Cardiac muscle cell (in vitro differentiated cells and primary cell): ENCODE measurements at places on chromosomes 13 and 19. TPM values are rescaled to one million over a fixed set of nuclear protein-coding genes. Genes with fewer than 3 reads are reported as not detected.

The SLC25A41 gene
- total RNA-seq: 1.0 and 1.9 TPM in 2 replicates

DNA sequence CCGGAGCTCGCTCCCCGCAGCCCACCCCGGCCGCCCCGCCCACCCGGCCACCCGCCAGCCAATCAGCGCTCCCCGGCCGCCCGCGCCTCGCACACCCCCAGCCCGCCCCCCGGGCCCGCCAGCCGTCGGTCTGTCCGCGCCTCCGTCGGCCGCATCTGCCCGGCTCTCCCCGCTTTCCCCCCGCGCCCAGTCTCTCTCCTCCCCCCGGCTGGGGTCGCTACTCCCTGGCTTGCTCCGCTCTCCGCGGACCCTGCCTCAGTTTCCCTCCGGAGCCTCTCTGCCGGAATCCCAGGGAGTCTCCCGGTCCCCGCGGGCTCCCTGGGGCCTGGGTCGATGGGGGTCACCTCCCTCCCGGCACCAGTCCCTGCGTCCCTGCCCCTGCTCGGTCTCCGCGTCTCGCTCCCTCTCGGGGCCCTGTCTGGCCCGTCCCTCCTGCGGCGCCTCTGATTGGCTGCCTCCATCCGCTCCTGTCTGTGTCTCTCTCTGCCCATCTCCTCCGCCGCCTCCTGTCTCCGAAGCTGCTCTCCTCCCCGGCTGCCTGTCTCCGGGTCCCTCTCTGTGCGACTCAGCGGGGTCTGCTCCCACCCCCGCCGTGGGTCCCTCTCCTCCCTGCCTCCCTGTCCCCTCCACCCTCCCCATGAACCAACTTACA, 484 bp downstream of the IL11 start:
- H3K4me1 ChIP-seq: peaks cover 4% of the 10 kb centered on the region
- H3K4me3 ChIP-seq: peak overlapping the region; percentile 19
- H3K36me3 ChIP-seq: no peaks in the 10 kb centered on the region
- H3K27me3 ChIP-seq: peaks cover 50% of the 10 kb centered on the region
- DNase-seq: peak; percentile 48

The ZNF558 gene
- not detected in 2 replicates for total RNA-seq

The SLC10A2 gene
- total RNA-seq: not detected in 2 replicates

The USHBP1 gene
- total RNA-seq: 0.07 and 0.39 TPM in 2 replicates

The CLEC11A gene
- 12.5 and 16.6 TPM in 2 replicates for total RNA-seq

DNA sequence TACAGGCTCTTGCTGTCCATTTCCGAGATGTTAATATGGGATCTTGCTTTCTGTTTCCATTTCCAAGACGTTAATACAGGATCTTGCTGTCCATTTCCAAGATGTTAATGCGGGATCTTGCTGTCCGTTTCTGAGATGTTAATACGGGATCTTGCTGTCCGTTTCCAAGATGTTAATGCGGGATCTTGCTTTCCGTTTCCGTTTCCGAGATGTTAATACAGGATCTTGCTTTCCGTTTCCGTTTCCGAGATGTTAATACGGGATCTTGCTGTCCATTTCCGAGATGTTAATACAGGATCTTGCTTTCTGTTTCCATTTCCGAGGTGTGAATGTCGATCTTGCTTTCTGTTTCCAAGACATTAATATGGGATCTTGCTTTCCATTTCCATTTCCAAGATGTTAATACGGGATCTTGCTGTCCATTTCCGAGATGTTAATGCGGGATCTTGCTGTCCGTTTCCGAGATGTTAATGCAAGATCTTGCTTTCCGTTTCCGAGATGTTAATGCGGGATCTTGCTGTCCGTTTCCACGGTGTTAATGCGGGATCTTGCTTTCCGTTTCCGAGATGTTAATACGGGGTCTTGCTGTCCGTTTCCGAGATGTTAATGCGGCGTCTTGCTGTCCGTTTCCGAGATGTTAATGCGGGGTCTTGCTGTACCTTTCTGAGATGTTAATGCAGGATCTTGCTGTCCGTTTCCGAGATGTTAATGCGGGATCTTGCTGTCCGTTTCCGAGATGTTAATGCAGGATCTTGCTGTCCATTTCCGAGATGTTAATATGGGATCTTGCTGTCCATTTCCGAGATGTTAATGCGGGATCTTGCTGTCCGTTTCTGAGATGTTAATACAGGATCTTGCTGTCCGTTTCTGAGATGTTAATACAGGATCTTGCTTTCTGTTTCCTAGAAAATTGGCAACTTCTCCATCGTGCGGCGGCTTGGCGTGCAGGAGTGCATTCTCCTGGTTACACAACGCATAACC, 38.3 kb downstream of the PEX11G start:
- H3K4me1 ChIP-seq: no peaks in the 10 kb centered on the region
- H3K36me3 ChIP-seq: peaks cover 32% of the 10 kb centered on the region
- DNase-seq: no peak
- no peaks in the 10 kb centered on the region for H3K27me3 ChIP-seq
- H3K4me3 ChIP-seq: no peak overlapping the region

DNA sequence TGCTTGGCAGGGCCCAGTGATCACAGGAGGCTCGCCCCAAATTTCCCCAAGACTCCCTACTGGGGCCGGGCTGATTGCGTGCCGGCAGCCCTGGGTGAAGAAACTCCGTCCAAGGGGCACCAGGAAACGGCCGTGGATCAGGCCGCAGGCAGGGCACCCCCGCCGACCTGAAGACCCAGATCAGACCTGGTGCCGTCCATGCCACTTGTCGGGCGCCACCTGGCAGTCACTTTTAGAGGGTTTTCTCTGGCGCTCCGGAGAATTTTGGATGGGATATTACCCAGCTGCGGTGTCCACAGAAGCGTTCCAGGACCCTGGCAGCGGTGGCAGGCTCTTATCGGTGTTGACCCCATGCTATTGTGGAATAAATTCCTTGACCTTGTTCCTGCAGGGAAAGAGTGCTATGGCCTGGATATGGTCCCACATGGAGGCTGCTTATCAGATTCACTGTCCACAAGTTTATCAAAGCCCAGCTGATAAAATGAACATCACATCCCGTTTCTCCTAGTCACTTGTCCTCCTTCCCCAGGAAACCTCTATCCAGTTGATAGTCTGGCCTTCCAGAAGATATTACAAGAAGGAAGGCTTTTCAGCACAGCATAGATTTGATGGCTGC, 38.2 kb downstream of the IGFL2 start:
- no peak overlapping the region for H3K27ac ChIP-seq
- H3K36me3 ChIP-seq: no peaks in the 10 kb centered on the region
- H3K4me3 ChIP-seq: no peak overlapping the region

DNA sequence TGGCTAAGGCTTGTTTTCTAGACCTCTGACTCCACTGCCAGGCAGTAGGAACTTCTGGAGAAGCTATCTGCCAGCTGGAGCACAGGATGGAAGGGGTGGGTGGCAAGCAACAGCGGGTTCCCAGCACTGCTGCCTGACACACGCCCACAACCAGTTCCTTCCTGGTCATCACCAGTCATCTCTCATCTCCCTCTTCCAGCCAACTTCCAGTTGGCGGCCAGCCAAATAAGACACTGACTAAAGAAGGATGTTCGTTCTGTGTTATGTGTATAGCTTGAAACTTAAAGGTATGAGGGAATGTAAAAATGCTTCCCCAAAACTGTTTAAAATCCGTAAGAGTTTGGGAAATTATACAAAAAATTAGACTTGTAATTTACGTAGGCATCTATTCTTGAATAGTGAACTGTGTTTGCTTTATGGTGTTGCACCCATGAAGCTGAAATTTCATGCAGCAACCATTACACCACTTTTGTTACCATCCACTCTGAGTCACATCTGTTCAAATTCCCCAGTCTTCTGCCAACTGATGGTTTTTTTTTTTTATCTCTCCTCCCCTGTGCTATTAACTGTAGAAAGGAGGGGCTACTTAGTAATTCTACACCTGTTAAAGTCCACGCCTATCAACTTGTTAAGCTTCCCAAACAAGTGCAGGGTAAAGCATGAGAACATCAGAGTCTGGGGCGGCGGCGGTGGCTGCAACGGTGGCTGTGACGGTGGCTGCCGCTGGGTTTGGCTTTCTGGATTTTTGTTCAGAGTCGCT, 86.2 kb upstream of the FRY start:
- H3K27ac ChIP-seq: no peak overlapping the region
- no peaks in the 10 kb centered on the region for H3K36me3 ChIP-seq
- peaks cover 5% of the 10 kb centered on the region for H3K4me1 ChIP-seq
- peak; percentile 46 for DNase-seq

GRCh38 chr19:13189600-13189999, 39.4 kb downstream of the IER2 start:
- H3K27ac ChIP-seq: no peak overlapping the region
- no peaks in the 10 kb centered on the region for H3K4me1 ChIP-seq
- no peak overlapping the region for H3K4me3 ChIP-seq
- H3K36me3 ChIP-seq: no peaks in the 10 kb centered on the region

DNA sequence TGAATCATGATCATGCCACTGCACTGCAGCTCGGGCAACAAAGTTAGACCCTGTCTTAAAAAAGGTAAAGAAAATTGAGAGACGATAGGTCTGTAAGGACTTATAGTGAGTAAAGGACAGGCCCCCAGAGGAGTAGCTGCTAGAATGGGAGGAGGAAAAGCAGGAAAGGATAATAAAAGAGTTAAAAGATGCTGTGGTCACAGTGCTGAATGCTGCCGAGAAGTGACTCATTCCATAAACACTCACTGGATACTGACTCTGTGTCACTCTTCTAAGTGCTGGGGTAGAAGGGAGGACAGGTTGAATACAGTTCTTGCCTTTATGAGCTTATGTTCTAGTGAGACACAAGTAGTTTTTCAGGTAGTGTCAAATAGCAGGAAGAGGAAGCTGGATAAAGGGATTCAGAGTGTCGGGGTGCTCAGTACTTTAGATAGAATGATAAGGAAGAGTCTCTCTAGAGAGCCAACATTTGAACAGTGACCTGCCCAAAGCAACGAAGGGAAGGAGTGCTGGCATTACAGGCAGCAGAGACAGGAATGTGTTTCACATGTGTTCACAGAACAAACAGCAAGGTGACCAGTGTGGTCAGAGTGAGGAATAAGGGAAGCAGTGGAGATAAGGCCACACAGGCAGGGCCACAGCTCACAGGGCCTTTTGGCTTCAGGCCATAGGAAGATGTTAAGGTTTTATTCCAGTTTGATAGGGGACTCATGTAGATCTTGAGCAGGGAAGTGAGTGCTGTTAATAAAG, 1240.5 kb downstream of the UQCRFS1 start:
- no peak overlapping the region for H3K27ac ChIP-seq
- no peaks in the 10 kb centered on the region for H3K36me3 ChIP-seq
- H3K27me3 ChIP-seq: no peaks in the 10 kb centered on the region
- H3K4me1 ChIP-seq: no peaks in the 10 kb centered on the region
